ENCODE measurements at places on chromosomes 6 and 20. TPM values are rescaled to one million over a fixed set of nuclear protein-coding genes. Genes with fewer than 3 reads are reported as not detected.

ARMH2 gene
- not detected for polyA plus RNA-seq

- DNase-seq, result no peak
Measured at GRCh38 chr6:109478222-109478805, 4.7 kb downstream of the ZBTB24 start.

DNA sequence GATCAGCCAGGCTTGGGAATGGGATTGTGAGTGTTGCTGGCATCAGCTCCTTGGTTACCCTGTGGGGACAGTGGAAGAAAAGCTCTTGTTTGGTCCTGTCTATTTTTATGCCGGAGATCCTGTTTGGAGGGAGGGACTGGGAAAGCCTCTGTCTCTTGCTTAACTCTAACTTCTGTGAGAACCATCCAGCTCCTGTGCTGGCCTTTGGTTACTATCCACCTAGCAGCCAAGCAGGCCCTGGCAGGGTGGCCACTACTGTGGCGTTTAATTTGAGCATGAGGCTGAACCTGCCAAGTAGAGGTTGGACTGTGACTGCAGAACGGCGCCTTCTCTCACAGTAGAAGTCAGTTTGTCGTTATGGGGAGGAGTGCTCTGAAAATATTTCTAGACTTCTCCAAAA, 193.3 kb downstream of the UTRN start:
- no peak for DNase-seq

- DNase-seq, result no peak
Measured at GRCh38 chr6:2216794-2217383, 28.5 kb downstream of the GMDS start.

DNA sequence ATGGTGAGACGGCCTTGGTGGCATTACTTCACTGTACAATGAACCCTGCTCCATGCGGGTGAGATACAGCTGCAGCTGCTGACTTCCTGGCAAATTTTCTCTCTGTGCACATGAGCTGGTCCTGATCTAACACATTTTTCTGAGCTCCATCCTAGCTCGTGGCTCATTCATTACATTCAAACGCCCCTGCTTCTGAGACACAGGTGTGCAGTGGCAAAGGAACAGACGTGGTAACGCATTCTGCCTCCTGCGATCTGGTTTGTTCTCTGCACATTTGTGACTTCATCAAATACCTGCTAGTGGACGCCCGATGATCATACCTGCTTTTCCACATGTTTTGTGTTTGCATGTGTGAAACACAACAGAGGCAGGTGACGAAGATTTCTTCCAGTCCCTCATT, 189.6 kb upstream of the PDE10A start:
- DNase-seq, result no peak

GATA5 gene
- polyA plus RNA-seq, result not detected

EMILIN3 gene
- not detected for polyA plus RNA-seq

DNA sequence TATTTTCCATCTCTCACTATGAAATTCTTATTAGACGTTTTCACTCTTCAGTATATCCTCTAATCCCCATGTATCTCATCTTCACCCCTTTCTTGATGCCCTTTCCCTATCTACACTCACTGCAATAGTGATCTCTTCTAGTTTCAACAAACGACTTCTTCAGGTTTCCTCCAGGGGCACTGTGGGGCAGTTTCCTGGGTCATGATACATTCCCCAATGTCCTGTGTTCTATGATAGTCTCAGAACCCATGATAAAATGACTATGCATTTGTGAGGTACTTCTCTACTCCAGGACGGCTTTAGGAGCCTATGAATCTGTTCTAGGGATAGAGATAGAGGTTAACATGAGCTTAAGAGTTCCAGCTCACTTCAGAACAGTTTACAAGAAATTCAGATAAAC, 183.3 kb downstream of the FOXC1 start:
- no peak for DNase-seq

EPPIN gene
- not detected for polyA plus RNA-seq

DNA sequence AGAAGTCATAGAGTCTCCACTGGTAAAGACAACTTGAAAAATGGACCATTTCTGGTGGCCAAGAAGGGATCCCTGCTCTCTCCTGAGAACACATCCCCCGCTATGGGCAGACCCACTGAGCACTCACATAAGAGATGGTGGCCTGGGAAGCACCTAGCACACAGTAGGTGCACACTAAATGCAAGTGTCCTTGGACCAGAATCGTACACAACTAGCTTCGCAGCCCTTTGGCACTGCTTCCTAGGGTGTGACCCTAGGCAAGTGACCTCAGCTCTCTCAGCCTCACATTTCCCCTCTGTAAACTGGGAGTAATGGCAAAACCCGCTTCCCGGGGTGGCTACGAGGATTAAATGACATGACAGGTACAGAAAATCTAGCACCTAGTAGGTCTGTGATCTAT, 35.1 kb downstream of the KCNB1 start:
- no peak for DNase-seq

DDX43 gene
- polyA plus RNA-seq, result 2.9 TPM

- no peak for DNase-seq
Measured at GRCh38 chr6:101286146-101286545, 107.4 kb upstream of the GRIK2 start.

C20orf202 gene
- not detected for polyA plus RNA-seq

SYNDIG1 gene
- polyA plus RNA-seq, result not detected

DNA sequence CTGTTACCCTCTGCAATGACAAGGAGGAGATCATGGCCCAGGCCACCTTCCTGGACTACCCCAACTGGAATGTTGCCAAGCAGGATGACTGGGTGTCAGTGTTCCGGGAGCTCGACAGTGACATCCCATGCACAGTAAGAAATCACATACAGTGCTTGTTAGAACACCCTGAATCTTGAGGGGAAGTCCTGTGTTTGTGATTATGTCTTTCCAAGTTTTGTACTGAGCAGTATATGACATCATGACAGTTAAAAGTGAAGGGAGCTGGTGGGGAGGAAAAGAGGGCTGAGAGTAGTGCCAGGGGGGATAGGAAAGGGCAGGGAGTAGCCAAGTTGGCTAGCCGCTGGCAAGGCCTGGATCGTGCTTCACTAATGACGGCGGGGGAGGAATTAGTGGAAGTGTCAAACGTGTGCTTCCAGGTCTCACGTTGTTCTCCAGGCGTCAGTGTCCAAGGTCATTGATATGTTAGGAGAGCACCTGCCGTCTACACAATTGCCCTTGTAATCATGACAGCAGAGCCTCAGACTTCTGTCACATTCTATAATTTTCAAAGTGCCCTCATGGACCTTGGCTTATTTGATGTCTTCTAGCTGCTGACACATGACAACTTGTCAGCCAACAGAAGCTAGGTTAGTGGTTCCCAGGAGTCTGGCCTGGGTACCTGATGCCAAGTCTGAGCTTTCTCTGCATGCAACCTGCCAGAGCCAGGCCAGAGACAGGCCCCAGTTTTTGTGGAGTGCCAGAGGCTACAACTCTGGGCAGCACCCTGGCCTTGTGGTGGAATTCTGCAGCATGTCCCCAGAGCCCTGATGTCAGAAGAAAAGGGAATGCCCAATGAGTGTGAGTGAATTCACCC, 18.8 kb downstream of the CFAP61 start:
- DNase-seq, result no peak

DNA sequence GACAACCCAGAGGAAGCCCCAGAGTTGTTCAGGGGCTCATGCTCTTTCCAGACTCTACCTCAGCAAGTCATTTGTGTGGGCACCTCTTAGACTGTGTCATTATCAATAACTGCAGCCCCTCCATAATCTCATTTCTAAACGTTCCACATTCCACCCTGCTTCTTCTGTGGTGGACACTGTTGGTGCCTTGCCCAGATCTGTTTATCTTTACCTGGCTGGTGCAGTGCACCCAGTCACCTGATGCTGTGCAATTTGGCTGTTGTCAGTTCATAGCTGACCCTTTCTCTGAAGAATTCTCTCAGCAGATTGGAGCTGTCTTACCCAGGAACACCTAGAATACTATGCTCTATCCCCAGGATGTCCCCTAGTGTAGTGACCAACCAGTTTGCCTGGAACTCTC, 80.0 kb downstream of the ATRN start:
- DNase-seq, result no peak

LPA gene
- not detected for polyA plus RNA-seq

DNA sequence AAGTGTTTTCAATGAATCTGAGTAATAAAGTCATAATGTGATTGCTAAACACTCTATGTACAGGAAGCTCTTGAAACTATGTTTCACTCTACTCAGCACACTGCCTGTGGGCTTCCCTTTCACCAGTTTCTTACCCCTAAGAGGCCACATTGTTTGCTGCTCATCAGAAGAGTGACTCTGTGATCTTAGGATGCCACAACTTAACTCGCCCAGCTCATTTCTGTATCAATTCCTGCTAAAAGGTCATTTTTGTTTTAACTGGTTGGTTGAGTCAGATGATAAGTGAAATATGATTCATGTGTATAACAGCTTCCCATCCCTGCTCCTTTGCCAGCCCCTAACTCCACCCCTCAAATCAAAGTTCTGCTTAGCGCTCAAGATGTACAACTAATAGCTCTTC, 9.8 kb upstream of the NDUFAF4 start:
- DNase-seq, result no peak

DNA sequence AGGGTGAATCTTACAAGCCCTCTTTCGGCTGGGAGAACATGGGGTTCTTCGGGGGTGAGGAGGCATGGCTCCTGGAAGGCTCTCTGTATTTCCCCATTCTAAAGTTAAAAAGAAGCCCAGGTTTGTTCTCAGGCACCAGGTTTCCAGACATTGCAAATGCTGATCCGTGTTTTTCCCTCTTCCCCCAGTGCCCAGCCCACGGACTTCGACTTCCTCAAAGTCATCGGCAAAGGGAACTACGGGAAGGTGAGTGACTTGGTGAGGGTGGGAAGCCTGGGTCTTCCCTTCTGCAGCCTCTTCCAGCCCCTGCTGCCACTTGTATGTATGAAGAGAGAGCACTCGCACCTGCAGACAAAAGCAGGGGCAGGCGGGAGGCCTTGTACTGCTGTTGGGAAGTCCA, 8.7 kb downstream of the SGK2 start:
- no peak for DNase-seq

SLC22A2 gene
- not detected for polyA plus RNA-seq

- no peak for DNase-seq
Measured at GRCh38 chr20:58906894-58907293, 54.4 kb downstream of the GNAS start.

DNA sequence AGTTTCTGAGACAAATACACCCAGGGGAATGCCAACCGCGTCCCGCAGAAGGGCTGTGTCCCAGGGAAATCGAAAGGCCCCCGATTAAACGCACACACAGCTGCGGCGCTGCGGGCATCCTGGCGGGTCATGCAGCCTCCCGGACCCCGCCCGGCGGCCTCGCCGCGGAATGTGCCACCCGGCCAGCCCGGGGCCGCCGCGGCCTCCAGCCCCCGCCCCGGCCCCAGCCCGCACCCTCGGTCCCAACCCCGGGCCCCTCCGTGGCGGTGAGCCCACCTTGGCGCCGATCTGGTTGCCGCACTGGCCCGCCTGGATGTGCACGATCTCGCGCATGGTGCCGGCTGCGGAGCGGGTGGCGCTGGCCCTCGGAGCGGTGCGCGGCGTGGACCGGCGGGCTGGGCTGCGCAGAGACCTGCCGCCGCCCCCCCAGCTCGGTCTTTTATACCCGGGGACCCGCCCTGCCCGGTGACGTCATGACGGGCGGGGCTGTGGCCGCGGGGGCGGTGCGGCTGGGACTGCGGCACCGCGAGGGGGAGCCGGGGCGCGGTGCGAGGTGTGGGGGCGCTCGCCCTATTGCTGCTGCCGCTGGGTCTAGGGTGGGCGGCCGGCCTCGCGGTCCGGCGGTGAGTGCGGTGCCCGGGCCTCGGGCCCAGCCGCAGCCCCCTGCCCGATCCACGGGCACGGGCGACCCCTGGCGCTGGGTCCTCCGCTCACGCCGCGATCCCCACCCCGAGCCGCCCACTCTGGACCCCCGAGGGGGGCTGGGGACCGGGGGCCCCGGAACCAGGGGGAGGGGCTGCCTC, at the start of gene TUBB2A:
Gene TUBB2A, minus strand, starts transcription at position 414 of the 803 bp plus-strand sequence. Its CDS starts 81 bp downstream, at position 333.
- DNase-seq, result peak; percentile 90

DNA sequence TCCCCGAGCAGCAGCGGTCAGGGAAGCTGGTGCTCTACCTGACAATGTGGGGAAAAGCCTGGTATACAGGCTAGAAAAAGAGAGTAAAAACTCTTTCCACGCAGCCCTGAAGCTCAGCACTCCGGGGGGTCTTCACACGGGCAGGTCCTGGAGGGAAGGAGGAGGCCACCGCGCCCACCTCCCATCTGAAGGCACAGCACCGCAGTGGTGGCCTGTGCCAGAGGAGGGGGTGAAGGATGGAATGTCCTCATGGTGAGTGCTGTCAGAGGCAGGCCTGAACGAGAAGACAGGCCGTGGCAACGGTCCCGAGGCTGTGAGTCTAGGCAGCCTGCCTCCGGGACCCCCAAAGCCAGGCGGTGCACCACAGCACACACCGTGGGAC, 5.8 kb downstream of the SLC2A4RG start:
- DNase-seq, result no peak

DNA sequence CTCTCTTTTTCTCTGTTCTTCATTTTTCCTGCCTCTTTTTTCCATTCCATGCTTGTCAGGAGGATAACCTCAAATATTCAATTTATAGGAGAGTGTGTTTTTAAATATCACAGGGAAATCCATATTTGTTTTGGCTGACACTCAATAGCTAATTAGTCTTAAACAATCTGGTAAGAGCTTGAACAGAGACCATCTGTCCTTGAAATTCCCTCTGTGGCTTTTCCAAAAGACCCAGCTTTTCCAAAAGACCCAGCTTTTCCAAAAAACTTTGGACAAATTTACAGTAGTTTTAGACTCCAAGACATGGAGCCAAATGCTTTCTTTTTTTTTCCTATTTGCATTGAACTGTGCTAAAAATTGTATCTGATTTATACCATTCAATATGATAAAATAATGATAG, 127.4 kb upstream of the FAM83B start:
- no peak for DNase-seq

GRCh38 chr6:144179237-144179636, 28.9 kb downstream of the STX11 start:
- no peak for DNase-seq

- DNase-seq, result no peak
Measured at GRCh38 chr6:129704708-129705107, 5.3 kb downstream of the ARHGAP18 start.

GRCh38 chr6:152954443-152954842, 28.4 kb downstream of the FBXO5 start:
- DNase-seq, result no peak

DDO gene
- polyA plus RNA-seq, result not detected

GRCh38 chr6:33075568-33076405, at the start of gene HLA-DPB1:
Gene HLA-DPB1, plus strand, starts transcription at chr6:33075990. Its CDS starts 52 bp downstream, at chr6:33076042.
- DNase-seq, result peak; percentile 68

DNA sequence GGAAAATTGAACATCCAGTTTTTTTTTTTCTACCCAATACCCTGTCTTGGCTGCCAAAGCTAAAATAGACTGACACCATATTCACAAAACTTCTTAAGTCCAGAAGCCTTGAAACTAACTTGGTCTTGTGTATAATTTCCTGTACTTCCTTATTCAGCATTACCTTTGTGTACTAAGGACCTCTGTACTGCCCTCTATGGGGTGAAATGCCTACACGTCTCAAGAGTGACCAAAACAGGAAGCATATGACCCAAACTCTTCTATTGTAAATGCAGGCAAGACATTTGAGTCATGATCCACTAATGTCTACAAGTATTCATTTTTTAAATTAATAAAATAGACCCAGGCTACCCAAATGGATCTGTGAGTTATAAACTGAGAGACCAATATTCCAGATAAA, 50.4 kb downstream of the HMGCLL1 start:
- DNase-seq, result no peak

FERMT1 gene
- not detected for polyA plus RNA-seq

MEP1A gene
- not detected for polyA plus RNA-seq

F13A1 gene
- polyA plus RNA-seq, result 2.1 TPM

GRCh38 chr6:143322386-143322785, 128.1 kb downstream of the ADAT2 start:
- no peak for DNase-seq

GRCh38 chr20:64106981-64107735, at the start of gene NPBWR2:
Gene NPBWR2, minus strand, starts transcription at chr20:64107565. Its CDS starts 734 bp downstream, at chr20:64106831.
- no peak for DNase-seq

ZNF292 gene
- polyA plus RNA-seq, result 10.0 TPM

Measured in immature natural killer cell (primary cell).